Naive thymus-derived CD8-positive, alpha-beta T cell (primary cell): ENCODE measurements at places on chromosomes 1 and 21. TPM values are rescaled to one million over a fixed set of nuclear protein-coding genes. Genes with fewer than 3 reads are reported as not detected.

The ERG gene
- polyA plus RNA-seq: not detected

GRCh38 chr1:225815526-225816178, 5.7 kb downstream of the EPHX1 start:
- DNase-seq: no peak

DNA sequence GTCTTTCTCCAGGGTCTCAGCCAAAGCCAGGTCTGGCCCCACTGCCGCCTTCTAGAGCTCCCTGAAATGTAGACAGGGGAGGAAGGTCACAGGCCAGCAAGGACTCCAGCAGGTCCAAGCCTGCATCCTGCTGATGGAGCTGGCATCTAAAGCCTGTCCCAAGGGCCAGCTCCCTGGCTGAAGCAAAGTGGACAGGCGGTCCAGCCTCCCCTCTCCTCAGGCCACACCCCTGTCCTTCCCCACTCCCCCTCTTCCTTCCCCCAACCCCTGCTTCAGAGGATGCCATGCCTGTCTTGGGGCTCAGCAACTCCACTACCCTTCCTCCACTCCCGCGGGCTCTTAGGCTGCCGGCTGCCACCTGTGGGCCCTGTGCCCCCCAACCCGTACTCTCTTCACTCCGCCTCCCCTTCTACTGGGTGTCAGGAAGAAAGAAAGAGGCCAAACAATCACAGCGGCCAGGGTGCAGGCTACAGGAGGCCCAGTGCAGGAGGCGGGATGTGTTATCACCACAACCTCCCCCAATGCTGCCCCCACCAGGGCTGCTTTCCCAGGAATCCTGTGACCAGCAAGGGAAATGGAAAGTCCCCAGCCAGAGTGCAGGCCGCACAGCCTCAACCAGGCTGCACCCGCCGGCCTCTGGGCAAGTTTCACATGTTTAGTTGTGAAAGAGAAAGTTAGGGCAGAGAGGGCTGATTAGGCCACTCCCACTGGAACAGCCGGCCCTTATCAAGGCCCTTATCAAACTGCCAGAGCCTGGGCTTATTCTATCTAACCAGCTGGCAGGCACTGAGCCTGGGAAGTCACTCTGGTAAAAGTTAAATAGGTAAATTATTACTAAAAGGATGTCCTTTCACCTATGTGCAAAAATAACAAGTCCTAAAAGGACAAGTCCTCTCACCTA, 34.1 kb downstream of the ACOT7 start:
- no peak for DNase-seq

- no peak for DNase-seq
Observed at GRCh38 chr1:18187054-18187453, 79.5 kb downstream of the IGSF21 start.

GRCh38 chr1:110501488-110502132, 17.4 kb downstream of the KCNA10 start:
- DNase-seq: no peak

- DNase-seq: no peak
Observed at GRCh38 chr1:14553711-14554110, 44.8 kb upstream of the KAZN start.

DNA sequence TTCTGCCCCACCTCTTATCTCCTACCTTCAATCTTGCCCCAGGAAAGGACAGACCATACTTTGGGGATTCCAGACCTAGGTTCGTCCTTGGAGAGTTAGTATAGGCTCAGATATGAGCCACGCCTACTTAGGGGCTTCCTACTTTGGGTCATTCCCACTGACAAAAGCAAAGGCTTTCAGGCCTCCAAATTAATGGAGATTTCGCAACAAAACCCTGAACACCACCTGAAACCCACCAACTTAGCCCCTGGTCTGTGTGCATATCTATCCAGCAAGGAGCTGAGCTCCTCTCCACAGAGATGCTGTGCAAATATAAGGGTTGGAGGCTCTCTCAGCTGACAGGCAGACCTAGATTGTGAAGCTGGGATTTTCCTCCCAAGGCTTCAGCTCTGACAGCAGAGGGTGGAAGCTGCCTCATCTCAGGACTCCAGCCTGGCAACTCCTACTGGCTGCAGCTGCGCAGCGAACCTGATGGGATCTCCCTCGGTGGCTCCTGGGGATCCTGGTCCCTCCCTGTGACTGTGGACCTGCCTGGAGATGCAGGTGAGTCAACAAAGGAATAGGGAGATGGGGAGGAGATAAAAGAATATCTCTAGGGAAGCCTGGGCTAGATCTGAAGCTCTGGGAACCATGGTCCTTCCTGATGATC, 2.1 kb downstream of the MPL start:
- no peak for DNase-seq
